Fibroblast of skin of right biceps (primary cell): ENCODE measurements at places on chromosomes 11 and 22.

DNA sequence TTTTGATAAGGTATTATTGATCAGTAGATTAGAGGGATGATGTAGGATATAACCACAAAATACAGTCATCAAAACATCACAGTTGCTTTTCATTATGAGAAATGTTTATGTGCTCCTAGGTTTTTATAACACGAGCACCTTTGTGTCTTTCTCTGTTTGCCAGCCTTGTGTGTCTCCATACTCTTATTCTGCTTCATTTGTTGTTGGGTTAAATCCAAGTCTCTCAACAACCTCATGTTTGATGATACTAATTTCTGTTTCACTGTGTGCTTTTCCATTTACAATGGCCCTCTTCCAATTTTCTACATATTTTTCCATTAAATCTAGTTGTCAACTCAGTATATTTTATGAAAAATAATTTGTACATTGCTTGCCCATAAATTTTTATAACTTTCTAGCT is 107.7 kb upstream of the POU2AF2 start:
- DNase-seq: no peak

GRCh38 chr22:33909911-33910310 is 10.4 kb downstream of the LARGE1 start:
- peak; percentile 30 for DNase-seq

DNA sequence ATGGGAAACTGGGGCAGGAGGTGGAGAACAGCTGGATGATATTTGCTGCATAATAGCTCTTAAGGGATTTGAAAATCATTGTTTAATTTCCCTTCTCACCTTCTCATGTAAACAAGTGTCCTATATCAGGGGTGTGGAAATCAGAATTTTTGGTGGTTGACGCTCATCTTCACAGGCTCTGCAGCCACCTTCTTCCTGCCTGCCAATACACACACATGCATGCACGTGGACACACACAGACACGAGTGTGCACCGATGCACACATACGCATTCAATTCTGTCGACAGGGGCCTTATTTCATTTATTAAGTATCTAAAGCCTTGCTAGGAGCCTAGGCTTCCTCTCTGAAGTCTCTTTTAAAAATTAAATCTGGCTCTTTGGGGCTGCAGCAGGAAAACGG is 349.4 kb upstream of the NCAM1 start:
- DNase-seq: no peak

DNA sequence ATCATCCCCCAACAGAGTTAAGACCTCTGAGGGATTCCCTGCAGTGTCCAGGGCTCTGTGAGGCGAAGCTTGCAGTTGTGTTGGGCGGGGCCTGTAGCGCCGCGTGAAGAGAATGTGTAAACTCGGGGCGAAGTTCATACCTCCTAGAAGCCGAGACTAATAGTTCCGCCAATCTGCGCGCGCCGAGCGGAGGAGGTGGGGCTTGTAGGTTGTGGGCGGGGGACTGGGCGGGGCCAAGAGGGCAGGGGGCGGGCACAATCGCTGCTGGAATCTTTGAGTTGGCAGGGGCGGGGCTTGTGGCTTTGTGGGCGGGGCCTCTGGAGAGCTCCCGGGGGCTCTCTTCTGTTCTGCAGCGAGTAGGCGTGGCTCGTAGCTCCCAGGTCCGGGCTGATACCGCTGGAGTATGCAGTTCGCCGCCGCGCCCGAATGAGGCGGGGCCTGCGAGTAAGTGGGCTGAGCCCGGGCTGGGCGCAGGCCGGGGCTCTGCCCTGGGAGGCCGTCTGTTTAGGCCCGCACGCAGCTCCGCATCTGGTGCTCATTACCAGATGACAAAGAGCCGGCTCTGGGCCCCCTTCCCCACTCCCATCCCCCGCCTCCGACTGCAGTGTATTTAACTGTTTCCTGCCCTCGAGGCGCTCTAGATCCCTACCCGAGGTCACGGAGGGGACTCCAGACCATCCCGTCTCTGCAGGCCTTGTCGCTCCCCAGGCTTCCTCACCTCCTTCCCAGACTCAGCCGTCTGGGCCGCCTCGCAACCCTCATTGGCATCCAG is 4.1 kb downstream of the CD248 start:
- peak; percentile 100 for DNase-seq

GRCh38 chr11:94782446-94782845 is 14.3 kb downstream of the AMOTL1 start:
- DNase-seq: no peak

GRCh38 chr11:59542142-59542810 is 30.9 kb downstream of the OR4D9 start:
- no peak for DNase-seq

- DNase-seq: peak; percentile 30
These were observed 968 bp downstream of the RHBDD3 start for GRCh38 chr22:29266564-29267461.

GRCh38 chr22:29487426-29487986 is 7.5 kb downstream of the NEFH start:
- DNase-seq: no peak

DNA sequence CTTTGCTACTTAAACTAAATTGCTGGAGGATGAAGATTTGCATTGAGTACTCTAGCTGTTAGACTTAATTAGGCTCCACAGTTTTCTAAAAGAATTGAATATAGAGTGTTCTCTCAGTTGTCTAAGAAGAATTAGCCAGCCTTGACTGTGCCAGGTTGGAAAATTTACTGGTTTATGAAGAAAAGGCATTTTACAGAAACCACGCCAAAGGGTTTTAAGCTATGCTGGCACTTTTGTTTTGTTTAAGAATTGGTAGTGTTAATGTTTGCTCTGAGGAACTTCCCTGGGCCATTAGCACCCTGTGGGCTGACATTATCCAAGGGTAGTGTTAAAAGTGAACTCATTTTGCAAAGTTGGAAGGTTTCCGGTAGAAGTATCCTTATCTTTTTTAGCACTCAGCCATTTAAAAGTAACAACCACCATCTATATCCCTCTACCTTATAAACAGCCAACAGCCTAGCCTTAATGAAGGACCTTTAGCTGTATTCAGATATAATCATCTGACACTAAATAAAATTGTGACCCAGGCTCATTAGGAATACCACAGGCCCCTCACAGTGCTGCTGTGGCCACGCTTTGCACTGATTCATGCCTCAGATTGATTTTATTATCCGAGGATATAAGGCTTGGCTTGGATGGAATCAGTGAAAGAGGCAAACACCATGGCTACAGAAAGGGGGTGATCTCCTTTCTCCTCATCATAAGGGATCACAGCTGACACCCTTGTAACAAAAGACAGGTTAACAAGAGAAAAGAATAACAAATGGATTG is 158.9 kb downstream of the NCAM1 start:
- DNase-seq: no peak

DNA sequence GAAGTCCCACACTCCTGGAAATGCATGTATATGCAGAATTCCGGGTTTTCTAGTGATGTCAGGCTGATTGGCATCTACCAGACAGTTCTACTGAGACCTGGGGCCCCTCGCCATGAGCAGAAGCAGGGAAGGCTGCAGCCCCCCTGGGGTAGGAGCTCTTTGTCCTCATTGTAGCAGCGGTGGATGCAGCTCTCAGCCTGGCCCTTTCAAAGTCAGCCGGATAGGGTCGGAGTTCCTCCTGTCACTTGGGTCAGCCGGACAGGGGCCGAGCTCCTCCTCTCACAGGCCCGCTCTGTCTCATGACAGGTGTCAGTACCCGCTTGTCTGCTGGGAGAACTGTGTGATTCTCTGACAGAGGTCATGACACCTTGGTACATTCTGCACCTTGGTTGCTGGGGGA is 30.0 kb downstream of the MRGPRD start:
- DNase-seq: no peak

- DNase-seq: peak; percentile 79
These were observed 76.7 kb upstream of the BLID start for GRCh38 chr11:122192634-122193255.

GRCh38 chr22:36872866-36873498 is 12.2 kb downstream of the NCF4 start:
- DNase-seq: no peak

- no peak for DNase-seq
These were observed 44.0 kb downstream of the SOX6 start for GRCh38 chr11:16312233-16312765.

- DNase-seq: no peak
These were observed 48.4 kb downstream of the PDE2A start for GRCh38 chr11:72625691-72626413.

DNA sequence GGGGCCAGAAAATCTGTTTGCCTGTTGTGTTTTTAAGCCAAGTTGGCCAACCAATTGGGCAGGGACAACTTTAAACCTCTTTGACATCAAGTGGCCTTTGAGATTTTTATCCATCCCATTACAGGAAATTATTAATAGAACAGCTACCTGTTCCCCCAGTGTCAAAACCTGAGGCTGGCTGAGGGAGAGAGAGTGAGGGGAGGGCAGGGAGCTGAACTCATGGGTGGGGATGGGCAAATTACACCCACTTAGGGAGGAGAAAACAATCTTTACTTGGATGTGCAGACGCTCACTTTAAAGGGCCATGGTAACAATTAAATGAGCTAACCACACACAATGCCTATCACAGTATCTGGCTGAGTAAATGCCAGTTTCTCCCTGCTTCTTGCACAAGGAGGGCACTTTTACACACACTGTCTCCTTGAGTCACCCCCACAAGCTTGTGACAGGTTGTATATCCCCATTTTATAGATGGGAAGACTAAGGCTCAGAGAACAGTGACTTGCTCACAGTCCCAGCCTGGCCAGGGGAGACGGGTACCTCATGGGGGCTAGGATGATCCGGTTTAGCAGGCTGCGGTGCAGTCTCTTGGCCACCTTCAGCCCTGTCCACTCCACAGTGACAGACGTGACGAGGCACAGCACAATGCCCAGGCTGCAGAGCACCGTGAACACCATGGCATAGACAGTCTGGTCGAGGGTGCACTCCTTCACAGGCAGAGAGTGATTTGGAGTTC is 17.8 kb upstream of the KCNJ11 start:
- DNase-seq: no peak

GRCh38 chr22:46545086-46545792 is 7.8 kb upstream of the CELSR1 start:
- no peak for DNase-seq

DNA sequence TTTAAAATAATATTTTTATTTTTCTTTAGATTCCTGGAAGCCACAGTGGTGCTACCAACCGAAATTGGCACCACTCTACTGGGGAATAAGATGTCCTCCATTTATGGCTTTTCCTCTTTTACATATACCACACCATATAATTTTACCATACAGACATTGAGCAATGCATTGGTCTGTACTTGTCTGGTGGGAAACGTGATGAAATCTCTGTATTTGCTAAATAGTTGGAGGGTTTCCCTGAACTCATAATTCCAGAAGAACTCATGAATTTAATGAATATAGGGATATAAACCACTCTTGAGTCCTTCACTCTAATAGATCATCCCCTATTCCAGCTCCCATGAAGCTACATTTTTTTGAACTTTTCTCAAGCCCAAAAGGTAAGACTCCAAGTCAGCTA is 28.0 kb upstream of the MMP13 start:
- DNase-seq: peak; percentile 47

DNA sequence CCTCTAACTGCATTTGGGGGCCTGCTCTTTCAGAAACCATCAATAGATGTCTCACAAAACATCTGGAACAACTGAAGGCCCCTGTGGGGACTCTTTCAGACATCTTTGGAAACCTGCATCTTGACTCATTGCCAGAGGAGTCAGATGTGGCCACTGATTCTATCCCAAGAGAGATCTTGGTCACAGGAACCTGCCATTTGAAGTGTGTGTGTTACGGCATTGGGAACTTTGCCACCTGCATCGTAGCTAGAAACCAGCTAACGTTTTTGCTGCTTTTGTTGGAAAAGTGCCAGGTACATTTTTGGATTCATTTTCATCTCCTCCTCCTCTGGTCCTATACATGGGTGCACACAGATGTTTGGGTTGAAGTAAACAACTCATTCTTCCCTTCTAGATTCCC is 4.3 kb downstream of the SRRD start:
- DNase-seq: no peak

GRCh38 chr11:122746050-122746478 is 90.5 kb downstream of the UBASH3B start:
- DNase-seq: no peak

DNA sequence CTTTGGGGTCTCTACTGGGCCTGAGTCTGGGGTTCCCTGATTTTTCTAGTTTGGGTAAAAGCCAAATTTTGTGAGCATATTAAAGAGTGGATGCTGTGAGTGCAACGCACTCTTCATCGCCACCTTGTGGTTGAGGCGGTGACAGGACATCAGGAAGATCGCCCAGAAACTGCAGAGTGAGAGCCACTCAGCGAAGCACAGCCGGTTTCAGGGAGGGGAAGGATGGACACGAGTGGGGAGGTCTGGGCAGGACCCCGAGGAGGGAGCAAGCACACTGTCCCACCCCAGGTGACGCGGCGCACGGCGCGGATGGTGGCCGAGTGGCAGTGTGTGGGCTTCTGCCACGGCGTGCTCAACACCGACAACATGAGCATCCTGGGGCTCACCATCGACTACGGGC is 9.1 kb downstream of the SELENOO start:
- peak; percentile 61 for DNase-seq

DNA sequence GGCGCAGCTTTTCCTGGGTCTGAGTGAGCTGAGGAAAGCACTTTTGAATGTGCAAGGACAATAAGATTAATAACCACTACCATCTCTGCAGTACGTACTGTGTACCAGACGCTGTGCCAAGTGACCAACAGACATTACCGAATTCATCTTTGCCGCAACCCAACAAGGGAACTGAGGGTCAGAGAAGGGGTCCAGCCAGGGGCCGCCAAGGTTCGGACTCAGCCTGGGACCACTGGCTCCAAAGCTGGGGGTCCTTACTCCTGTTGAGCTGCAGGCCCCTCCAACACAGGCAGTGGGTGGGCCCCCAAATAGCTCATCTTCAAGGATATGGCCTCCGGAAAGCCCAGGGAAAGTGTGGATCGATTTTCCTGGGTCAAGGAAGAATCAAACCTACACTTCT is 55.0 kb upstream of the EMID1 start:
- DNase-seq: no peak

DNA sequence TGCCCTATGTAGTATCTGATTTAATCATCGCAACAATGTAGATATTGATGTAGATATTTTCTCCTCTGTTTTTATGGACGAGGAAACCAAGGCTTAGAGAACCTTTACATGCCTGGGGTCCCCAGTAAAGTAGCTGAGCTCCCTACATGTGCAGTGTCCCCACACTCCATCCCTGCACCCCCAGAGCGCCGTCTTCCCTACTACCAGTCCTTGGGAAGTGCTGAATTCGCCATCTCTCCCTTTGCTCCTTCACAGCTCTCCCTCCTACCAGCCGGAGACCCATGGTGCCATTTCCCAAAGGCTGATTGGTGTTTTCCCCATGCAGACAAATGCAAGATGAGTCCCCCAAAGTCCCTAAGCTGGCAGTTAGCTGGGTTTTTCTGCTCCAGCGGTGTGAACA is 86.0 kb downstream of the CEP164 start:
- no peak for DNase-seq
